Hypothalamus (tissue), 51 donors: ENCODE measurements at places on chromosomes 2 and 18.
A peak's percentile ranks its signal among the peaks of the same experiment; 100 is the strongest.

DNA sequence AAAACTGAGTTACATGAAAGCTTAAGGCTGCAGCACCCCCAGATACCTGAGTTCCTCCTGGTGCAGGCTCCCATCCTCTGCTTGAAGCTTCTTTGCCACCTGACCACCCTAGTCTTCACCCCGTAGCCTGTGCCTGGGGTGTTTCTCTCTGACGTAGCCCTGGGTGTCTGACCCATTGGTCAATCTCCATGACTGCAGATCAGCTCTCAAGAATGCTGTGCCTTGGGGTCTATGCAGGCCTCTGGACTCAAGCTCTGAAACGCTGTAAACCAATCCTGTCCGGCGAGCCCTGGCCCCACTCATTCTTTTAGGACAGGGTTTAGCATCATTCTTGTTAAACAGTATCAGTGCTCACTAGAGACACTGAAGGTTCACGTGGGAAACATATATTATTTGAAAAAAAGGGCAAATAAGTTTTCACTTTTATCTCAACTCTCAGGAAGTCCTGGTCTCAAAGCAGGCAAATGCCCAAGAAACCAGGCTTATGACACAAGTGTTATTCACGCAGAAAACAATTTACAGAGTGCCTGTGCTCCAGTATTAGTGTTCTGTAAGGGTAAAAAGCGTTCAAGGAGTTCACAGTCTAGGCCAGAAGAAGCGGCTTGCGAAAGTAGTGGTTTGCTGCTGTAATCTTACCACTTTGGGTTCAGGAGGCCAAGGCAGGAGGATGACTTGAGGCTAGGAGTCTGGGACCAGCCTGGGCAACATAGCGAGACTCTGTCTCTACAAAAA, 22.8 kb upstream of the PPP4R1 start:
- DNase-seq: no peak

DNA sequence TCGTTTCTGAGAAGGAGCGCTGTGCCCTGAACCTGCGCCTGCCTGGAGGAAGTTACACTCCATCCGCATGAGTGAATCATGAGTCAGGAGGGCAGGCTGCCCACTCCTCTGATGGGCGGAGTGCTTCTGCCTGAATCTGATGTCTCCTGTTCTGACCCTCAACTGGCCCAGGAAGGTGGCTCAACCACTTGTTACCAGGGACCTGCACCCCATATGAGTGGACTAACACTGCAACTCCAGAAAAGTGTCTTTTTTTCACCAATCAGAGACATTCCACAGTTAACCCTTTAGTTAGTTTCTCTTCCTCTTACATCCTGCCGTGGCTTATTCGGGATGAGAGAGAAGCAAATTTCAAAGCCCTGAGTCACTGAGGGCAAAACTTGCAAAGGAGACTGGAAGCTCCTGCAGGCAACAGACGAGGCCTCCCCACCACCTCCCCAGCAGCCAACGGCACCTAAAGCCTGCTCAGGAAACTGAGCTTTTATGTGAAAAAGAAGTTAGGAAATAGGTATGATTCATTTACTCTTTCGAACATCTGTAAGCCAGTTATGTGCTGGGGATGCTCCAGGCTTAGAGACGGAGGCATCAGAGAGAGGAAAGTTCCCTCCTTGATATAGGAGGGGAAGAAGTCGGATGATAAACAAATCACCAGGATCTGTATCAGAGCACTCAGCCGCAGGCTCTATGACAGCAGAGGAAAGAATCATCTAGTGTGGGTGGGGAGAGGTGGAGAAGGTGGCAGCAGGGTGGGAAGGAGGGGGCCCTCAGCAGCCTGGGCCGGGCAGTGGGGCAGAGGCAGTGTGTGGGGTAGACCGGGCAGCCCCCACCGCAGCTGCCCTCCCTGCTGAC, 30.9 kb downstream of the MBP start:
- DNase-seq: no peak

DNA sequence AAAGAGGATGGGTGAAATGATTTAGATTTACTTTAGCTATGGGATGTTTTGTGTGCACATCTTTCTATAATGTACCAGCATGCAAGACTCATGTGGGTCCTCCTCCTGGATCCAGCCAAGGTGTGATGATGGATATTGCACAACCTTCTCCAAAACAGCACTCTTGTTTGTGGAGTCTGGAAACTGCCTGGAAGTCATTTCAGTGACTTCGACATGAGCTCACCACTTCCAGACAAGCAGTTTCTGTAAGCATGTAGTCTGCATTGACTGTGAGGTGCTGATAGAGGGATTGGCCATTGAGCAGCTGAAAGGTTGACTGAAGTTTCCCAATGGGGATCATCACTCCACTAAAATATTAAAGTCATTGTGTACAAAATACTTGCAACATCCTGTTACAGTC, 154.0 kb downstream of the TRIB2 start:
- no peak for DNase-seq

- no peak for DNase-seq
Observed at GRCh38 chr2:240644859-240645301, 19.6 kb downstream of the GPR35 start.

- DNase-seq: no peak
Observed at GRCh38 chr2:224918626-224919471, 123.4 kb downstream of the DOCK10 start.

DNA sequence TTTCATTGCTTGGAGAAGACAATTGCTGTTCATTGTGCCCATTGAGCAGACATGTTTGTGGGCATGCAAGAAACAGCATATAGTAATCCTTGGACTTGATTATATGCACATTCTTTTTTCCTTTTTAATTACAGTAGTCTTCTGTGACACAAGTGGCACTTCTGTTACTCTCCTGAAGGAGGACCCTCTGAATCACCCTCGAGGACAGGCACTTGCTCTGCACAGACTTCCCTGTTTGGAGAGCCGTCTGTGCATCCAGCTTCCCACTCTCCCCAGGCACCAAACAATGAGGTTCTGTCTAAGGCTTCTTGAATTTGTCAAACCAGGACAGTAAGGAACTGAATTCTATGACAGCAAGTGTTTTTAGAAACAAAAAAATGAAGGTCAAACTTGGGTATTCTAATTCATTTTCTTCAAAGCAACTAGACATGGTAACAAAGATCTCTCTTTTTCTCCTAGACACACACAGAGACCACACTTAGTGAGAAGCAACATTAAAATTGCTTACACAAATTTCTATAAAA, 844.6 kb upstream of the ID2 start:
- DNase-seq: no peak

- DNase-seq: no peak
Observed at GRCh38 chr2:219168932-219169331, 897 bp downstream of the SLC23A3 start.

DNA sequence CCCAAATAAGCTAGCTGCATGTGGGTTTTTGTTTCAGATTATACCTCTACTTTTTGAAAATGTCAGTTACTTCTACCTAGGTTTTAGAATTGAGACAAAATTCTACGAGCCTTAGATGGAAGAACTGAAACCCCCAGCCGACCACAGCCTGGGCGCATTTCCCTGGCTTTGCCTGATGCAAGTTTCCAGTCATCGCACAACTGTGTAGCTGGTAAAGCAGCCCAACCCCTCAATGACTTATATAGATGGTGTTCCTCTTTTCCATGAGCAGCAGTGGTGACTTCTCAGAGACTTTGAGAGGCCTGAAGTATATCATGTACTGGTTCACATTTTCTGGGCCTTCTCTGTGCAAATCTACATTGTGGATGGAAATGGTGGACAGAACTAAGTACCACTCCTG, 515.4 kb upstream of the RAB6C start:
- no peak for DNase-seq

DNA sequence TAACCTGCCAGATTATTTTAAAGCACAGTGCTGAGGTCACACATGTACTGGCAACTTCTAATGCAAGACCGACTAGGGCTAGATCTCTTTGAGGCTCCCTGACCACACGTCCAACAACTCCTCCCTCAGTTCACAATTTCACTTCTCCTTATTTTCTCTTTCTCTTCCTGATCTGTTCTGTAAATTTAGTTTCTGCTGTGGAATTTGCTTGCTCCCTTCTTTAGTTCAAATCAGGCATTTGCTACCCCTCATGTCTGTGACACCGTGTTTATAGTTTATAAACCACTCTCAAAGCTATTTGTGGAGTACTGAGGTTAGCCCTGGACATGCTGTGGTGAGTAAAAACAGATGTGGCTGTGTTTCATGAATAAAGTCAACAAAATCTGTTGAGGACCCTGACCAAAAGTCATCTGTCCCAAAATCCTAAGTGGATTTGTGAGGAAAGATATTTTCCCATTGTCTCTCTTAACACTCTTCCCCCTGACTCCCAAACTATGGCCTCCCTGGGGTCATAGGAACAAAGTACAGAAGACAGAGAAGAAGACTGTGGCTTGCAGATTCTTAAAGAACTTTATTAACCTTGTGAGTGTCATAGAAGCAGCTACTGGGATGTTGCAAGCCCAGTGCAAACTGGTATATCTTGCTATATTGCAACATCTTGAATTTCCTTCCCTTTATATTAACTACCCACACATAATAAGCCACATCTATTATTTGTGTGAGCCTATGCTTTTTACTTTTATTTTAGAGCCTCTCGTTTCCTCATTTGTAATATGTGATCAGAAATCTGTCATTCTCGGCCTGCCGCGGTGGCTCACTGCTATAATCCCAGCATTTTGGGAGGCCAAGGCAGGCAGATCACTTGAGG, 3.5 kb upstream of the NAGK start:
- no peak for DNase-seq

DNA sequence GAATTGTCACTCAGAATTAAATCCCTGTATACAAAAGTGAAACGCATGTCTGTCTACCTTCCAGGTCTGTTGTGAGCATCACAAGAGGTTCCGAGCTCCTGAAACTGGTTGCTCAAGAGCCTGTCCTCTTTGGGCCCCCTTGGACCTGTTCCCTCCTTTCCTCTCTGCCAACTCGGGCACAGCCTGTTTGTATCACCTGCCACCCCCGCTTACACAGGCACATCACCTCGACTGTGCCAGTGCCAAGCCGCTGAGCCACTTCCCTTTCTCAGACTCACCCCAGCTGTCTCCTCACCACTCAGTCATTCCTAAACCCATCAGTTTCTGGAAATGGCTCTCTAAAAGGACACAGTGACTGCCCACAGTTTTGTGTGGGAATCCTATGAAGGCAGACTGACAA, 3.1 kb downstream of the EFR3B start:
- no peak for DNase-seq

DNA sequence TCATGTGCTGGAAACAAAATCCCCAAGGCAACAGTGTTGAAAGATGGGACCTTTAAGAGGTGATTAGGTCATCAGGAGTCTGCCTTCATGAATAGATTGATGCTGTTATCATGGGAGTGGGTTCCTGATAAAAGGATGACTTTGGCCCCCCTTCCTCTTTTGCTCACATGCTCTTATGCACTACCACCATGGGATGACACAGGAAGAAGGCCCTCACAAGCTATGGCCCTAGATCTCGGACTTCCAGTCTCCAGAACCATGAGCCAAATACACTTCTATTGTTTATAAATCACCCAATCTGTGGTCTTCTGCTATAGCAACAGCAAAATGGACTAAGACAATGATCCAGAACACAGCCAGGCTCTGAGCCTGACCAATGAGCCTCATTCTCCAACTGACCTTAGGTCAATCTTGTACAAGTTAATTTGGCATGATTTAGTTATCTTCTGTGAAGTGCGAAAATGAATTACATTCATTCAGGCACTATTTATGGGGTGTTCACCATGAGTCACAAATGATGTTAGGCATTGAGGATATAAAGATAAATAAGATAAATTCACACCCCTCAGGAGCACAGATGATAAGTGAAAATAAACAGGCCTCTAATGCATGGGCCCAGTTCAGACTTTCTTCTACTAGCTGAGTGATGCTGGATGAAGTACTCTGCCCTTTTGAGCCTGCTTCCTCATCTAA, 37.7 kb upstream of the NT5C1B start:
- DNase-seq: no peak

GRCh38 chr2:1360557-1361250, 52.6 kb upstream of the TPO start:
- no peak for DNase-seq

DNA sequence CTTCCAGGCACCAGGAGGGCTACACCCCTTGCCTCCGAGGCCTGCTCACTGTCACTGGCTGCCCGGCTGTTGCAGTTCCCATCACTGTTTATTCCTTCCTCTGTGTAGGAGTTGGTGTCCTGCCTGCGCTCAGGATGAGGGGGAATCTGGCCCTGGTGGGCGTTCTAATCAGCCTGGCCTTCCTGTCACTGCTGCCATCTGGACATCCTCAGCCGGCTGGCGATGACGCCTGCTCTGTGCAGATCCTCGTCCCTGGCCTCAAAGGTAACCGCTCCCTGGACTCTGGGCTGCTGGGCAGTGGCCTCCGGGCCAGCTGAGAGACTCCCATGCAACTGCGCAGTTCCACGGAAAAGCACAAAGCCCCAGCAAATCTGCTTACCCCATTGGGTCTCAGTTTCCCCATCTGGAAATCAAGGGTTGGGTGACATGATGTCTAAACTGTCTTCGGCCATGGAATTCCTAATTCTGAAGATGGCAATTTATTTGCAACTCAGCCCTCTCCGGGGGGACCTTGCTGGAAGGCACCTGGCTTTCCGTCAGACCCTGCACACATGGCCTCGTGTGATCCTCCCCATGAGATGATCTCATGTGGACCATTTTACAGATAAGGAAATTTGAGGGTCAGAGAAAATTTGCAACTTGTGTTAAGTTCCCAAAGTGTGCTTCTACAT, 9.4 kb downstream of the COLEC11 start:
- no peak for DNase-seq

- no peak for DNase-seq
Observed at GRCh38 chr2:208024091-208024490, 1.2 kb downstream of the PLEKHM3 start.

DNA sequence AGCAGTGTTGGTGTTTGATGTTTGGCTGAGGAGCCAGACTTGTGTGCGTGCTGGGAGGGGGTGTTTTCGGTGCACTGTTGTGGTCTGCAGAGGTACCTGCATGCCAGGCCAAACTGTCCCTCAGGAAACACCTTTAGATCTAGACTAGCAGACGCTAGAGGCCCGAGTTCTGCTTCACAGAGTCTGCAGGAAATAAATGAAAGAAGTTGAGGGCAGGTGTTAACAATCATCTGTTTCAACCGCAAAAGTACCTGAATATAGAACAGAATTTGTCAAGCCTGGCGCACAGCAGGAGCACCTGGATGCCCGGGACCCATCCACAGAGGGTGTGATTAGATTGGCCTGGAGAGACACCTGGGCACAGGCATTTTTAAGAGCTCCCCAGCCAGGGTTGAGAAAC, 40.5 kb upstream of the REL start:
- DNase-seq: no peak

GRCh38 chr18:62437235-62438017, 85.4 kb upstream of the ZCCHC2 start:
- DNase-seq: peak; percentile 45

DNA sequence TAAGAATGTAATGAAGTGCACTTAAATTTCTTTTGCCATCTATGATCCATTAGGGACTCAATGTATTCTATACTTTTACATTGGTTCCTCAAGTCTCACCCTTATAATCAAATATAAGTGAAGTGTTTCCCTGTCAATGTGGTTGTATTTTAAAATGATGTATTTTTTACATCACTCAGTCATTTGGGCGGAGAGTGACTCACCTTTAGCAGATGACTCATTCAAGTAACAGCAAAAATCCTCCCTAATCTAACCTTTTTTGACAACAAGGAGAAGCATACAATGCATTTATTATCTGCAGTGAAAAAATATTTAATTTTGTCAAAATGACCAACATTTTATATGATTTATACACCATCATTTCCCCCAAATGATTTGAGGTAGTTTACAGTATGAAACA, 94.4 kb downstream of the FANCL start:
- no peak for DNase-seq

- no peak for DNase-seq
Observed at GRCh38 chr18:34915046-34915445, 126.2 kb upstream of the MAPRE2 start.
